Bladder microvascular endothelial cell (primary cell): ENCODE measurements at places on chromosomes 4 and X. TPM values are rescaled to one million over a fixed set of nuclear protein-coding genes. Genes with fewer than 3 reads are reported as not detected.

The SRPX2 gene
- 6.8 and 59.6 TPM in 2 replicates for total RNA-seq

The BBS7 gene
- total RNA-seq = 10.5 and 14.5 TPM in 2 replicates

The CPXCR1 gene
- total RNA-seq = not detected in 2 replicates

The COL4A6 gene
- 0.16 and 0.44 TPM in 2 replicates for total RNA-seq

The SPANXN2 gene
- total RNA-seq = not detected in 2 replicates

The AMBN gene
- total RNA-seq = not detected in 2 replicates

The NUDT11 gene
- total RNA-seq = 1.1 and 1.2 TPM in 2 replicates

The AFF2 gene
- total RNA-seq = under 0.01 and 0.16 TPM in 2 replicates

The MAGEA2B gene
- total RNA-seq = not detected in 2 replicates
